ENCODE measurements at places on chromosomes 16 and 17.
A peak's percentile ranks its signal among the peaks of the same experiment; 100 is the strongest.

- DNase-seq = no peak
Measured at GRCh38 chr17:27343977-27344607, 50.2 kb downstream of the WSB1 start.

GRCh38 chr16:55700961-55701360, 45.2 kb downstream of the SLC6A2 start:
- DNase-seq = no peak

DNA sequence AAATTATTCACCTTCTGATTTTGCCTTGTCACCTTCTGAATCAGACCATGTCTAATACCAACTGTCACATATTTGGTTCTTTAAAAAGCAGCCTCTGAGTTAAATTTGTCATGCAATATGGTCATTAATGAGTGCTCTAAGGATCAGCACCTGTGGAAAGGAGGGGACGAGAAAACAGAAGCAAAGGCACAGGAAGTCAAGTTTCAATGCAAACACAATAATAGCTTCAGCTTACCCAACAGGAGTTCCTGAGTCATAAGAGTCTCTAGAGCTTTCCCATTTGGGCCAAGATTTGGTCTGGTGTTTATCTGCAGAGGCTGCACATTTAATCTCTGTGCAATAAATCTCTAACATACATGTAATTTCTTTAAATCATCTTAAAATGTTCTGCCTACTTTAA, 889.8 kb downstream of the CDH8 start:
- no peak for DNase-seq

DNA sequence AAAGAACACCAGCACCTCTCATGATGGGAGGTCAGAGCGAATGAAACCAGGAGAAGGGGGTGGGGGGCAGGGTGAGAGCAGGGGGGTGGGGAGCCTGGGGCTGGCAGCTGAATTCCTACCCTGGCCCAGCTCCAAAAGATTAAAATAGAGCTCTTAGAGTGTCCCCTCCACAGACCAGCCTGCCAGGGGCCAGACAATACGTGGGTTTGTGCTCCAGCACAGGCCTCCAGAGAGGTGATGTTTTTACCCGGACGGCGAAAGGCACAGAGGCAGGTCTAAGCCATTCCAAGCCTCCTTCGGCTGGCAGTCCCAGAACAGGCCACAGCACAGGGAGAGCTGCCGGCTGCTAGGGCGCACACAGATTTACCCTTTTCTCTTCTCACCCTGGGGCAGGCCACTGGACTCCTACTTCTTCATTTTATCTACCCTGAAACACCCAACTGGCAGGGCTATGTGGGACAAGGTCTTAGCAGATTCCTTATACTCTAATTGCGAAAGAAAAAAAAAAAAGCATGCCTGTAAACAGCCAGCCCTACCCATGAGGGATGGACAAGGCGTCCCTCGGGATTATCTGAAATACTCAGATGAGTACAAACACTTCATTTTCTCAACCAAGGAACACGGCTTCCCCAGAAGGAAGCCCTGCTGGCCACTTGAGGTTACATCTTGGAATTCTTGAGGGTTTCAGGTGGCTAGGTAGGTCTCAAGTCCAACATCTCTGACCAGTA, 71.9 kb upstream of the NOG start:
- DNase-seq = no peak

DNA sequence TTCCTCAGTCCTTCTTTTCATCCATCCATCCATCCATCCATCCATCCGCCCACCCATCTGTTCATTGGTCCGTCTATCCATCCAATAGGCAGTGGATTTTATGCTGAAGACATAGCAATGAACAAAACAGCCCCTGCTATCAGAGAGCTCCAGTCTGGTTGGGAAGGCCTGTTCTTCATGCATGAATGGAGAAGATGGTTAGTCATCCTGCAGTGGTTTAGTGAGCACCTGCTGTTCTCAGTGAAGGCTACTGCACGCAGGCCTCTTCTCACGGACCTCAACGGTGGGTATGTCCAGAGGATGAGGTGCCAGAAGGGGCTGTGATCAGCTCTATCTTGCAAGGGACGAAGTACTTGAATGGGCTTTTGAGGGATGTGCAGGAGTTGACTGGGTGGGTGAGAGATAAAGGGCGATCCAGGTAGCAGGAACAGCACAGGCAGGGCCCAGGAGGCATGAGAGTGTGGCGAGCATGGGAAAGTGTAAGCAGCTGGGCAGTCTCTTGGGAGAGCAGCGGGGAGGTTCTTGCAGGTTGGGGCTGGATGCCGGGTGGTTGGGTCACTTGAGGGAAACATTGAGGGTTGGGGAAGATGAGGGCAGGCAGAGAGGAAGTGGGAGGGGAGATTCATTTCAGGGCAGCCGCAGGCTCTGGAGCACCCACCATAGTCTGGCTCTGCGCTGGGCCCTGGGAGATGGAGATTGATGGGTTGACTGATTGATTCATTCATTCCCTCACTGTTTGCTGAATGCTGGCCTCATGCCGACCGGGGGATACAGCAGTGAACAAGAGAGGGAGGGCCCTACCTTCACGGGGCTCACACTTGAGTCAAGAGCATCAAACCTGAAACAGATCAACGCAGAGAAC, 115.0 kb upstream of the CIBAR2 start:
- DNase-seq = no peak

GRCh38 chr17:45688353-45688752, 95.8 kb upstream of the CRHR1 start:
- DNase-seq = no peak

DNA sequence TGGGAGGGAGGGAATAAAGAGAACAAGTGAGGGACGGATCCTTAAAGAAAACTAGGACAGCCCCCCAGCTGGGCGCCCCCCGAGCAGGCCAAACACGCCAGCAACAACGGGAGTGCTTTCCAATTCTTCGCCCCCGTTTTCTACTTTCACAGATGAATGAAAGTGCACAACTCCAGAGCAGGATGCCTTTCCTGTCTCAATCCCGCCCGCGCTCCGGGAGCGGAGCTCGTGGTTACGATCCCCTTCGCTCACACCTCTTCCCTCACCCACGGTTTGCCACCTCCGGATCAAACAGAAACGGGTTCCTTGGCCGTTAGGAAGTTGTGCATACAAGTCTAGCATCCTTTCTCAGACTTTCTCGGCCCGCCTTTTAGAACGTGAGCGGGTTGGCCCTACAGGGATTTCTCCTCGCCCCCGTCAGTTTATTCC, 680 bp downstream of the SKA2 start:
- DNase-seq = peak; percentile 37

DNA sequence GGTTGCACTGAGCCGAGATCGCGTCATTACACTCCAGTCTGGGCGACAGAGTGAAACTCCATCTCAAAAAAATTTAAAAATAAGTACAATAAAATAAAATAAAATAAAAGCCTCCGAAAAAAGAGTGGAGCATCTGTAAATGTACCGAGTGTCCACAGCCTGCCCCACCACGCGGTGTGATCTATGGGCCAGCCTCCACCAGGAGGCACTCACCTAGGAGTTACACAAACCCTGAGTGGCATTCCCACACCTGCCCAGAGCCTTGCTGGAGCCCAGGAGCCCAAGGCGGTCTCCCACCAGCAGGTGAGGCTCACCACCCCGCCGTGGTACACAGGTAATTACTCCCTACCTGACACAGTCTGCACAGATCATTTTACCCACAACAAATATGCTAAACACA, 183.2 kb downstream of the ZNF423 start:
- DNase-seq = no peak

GRCh38 chr16:58393138-58393504, 850 bp downstream of the GINS3 start:
- DNase-seq = peak; percentile 12

DNA sequence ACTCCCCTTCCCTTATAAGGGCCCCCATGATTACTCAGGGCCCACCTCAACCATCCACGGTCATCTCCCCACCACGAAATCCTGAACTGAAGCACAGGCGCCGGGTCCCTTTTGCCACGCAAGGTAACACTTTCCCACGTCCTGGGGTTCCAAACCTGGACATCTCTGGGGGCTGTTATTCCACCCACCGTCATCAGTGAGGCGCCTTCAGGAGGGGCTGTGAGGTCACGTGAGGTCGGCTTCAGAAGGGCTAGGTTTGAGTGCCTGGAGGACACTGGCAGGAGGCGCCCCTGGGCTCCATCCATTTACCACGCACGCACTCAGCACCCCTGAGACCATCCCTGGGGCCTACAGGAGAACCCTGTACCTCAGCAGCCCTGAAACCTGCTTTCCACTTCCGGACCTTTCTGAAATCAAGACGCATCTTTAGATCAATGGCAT, 4.1 kb downstream of the CD2BP2 start:
- no peak for DNase-seq

- DNase-seq = no peak
Measured at GRCh38 chr17:78314683-78315354, 45.1 kb downstream of the SOCS3 start.

- DNase-seq = no peak
Measured at GRCh38 chr16:23248261-23249194, 53.6 kb upstream of the SCNN1B start.

GRCh38 chr16:9484881-9485280, 393.4 kb downstream of the HAPSTR1 start:
- DNase-seq = no peak

DNA sequence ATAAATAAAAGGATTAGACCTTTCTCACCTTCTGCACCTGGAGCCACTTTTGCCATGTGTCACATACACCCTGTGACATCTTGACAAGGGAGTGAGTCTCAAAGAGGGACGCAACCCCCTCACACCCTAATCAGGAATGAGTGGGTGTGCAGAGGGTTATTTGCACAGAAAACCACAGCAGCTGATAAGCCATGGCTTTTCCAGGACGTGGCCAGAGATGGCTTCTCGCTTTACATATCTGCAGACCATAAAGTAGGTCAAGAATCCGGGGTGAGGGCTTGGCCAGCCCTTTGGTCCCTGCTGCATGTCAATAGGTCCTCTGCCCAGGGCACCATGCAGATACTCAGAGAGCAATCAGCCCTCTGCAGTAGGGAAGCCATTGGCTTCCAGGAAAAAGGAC, 2.4 kb upstream of the CD300LF start:
- DNase-seq = peak; percentile 71

DNA sequence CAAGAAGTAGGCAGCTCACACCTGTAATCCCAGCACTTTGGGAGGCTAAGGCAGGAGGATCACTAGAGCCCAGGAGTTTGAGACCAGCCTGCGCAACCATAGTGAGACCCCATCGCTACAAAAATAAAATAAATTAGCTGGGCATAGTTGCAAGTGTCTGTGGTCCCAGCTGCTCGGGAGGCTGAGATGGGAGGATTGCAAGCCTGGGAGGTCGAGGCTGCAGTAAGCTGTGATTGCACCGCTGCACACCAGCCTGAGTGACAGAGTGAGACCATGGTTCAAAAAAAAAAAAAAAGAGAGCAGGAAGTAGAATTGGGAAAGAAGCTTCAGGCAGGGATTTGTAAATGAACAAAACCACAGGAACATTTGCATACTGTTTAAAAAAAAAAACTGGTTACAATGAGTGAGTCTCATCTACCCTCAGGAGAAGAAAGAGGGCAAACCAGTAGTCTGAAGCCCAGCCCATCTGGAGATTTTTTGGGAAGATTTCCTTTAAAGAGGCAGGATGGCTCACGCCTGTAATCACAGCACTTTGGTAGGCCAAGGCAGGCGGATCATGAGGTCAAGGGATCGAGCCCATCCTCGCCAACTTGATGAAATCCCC, 7.9 kb downstream of the MPV17L start:
- no peak for DNase-seq

DNA sequence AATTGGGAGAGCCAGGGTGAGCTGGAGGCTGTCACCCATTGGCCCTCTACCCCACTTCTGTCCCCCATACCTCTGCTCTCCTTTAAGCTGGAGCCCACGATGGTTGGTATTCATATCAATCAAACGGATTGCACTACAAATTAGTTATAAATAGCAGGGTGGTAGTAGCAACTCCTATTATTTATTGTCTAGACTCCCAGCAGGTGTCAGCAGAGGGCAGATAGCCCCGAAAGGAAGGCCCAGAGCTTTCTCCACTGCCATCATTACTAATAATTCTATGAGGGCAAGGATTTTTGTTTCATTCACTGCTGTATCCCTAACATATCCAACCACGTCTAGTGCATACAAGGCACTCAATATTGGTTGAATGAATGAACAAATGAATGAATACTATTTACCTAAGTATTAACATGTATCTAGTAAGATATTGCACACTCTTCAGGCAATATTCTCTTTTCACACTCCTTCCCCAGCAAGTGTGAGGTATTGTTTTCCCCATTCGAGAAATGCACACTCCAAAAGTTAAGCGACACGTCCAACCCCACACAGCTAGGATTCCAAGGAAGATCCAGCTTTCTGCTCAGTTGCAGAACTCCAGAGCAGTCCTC, 6.3 kb downstream of the C17orf50 start:
- peak; percentile 24 for DNase-seq

DNA sequence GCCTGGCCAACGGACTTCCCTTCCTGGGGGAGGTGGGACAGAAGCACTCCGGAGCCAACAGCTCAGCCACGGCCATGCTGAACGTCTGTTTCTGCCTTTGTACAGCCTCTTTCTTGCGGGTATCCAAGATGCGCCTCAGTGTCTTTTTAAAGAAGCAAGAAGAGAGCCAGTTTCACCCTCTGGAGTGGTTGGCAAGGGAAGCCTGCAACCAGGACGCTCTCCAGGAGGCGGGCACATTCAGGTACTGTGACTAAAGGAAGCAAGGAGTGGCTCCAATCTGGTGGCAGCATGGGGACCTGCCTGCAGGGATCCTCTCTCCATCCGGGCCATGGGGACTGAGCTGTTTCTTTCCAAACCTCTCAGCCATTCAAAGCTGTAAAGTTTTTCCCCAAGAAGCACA, 60.6 kb upstream of the ENDOV start:
- DNase-seq = no peak
